ENCODE measurements at places on chromosomes 4 and X.

- no peak for DNase-seq
Measured at GRCh38 chrX:78555401-78555980, 103.6 kb downstream of the RTL3 start.

DNA sequence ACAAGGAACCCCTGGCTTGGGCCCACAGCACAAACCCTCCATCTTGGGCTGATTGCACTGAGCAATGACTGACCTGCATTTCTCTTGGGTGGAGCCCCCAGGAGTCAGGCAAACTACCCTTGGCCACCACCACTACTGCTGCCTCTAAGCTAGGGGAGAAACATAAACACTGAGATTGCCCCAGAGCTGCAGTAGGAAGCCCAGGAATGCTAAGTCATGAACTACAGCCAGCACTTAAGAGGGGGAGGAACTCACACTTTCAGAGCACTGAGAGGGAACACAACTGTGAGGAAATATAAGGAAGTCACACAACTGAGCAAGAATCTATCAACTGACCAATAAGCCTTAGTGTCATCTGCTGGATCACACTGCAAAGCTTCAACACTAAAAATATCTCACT is 111.6 kb upstream of the PPP3CA start:
- DNase-seq: no peak

GRCh38 chrX:23787745-23788118 is 4.8 kb downstream of the SAT1 start:
- DNase-seq: no peak

GRCh38 chr4:119733431-119733830 is 104.8 kb upstream of the PDE5A start:
- DNase-seq: no peak

GRCh38 chrX:43386875-43387274 is 269.2 kb upstream of the MAOA start:
- DNase-seq: no peak

GRCh38 chr4:106985830-106986229 is 50.3 kb downstream of the DKK2 start:
- DNase-seq: no peak

- no peak for DNase-seq
Measured at GRCh38 chr4:110778521-110778920, 155.6 kb upstream of the PITX2 start.

DNA sequence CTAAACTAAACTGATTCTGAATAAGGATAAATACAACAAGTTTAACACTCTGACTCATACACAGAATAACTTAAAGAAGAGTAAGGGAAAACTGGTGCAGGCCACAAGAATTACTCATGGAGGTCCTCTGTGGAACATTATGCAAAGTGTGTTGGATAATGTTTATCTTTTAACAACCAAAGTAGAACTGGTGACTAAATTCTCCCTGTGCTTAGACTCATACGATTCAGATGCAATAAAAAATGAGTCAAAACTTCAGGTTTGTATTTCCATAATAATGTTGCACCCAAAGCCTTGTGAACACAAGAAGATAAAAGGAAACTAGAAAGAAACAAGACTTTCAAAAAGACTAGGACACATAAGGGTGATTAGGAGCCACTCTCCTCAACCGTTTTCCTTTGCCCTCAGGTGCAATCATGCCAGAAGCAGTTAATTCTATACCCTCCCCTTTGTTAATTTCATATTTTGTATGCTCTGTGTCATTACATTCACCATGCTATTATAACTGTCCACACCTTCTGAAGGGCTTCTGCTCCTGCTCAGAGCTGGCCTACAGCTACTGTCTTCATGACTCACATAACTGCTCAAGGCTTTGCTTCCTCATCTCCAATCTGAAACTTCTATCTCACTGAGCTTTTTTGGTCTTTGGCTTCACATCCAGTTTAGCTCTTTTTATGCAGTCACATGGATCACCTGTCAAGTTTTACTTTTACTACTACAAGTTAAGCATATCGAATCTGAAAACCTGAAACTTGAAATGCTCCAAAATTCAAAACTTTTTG is 60.2 kb downstream of the KCNIP4 start:
- no peak for DNase-seq

DNA sequence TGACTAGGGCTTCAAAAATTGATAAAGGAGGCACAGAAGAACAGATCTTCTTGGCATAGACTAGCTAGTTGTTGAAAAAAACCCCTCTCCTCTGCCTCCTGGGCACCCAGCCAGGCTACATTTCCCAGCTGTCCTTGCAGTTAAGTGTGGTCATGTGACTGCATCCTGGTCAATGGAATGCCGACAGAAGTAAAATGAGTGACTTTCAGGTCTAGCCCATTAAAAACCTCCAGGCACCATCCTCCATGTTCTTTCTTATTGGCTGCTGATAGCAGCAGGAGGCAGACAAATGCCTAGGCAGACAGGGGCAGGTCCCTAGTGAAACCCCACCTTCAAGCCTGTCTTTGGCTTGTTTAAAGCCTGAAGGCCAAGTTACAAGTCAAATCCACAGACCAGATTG is 35.3 kb downstream of the ATXN3L start:
- DNase-seq: no peak

DNA sequence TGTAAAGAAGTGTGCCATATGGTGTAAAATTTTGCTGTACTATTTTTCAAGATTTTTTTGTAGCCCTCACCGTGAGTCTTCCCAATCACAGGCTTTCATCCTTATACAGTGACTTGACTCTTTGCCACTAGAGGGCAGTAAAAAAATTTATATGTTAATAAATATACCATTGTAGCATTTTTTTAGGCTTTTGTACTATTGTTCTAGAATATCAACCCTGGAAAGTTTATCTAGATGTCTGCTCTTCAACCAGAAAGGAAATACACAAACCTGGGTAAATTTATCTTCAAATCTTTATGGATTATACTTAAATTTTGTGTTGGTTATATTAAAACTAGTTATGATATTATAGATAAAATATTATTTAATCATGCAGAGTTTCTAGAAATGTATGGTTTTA is 235.3 kb downstream of the TENM3 start:
- peak; percentile 9 for DNase-seq

GRCh38 chr4:77022560-77023179 is 53.1 kb downstream of the CCNI start:
- DNase-seq: no peak

GRCh38 chr4:13866881-13867280 is 239.4 kb upstream of the BOD1L1 start:
- no peak for DNase-seq

GRCh38 chrX:134998246-134998645 is 7.5 kb downstream of the SMIM10 start:
- no peak for DNase-seq

DNA sequence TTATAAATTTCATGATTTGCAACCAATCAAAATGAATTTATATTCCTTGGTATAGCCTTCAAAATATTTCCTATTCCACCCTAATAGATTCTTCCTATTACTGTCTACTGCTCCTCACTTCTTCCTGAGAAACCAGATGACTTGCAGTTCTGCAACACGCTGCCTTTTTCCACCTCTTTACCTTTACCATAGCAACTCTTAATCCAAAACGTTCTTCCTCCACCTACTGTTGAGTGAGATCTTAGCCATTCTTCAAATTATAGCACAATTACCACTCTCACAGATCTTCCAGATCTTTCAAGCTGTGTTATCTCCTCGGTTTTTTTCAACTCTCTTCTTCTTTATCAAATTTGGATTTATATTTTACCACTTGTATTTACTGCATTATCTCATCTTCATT is 289.8 kb downstream of the ADGRL3 start:
- no peak for DNase-seq

DNA sequence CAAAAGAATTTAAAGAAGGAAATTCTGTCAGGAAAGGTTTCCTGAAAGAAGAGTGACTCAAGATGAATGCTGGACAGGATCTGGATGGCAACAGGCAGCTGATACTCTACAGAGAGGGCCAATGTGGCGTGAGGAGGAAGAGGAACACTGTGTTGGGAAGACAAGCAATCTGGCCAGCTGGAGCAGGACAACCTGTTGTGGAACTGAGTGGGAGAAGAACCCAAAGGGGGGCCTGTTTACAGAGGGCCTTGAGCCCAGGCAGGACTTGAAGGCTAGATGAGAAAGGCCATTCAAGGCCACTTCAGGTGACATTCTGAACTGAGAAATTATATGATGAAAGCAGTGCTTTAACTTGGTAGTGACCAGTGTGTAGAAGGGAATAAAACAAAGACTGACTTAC is 8.5 kb downstream of the OTUD4 start:
- DNase-seq: no peak

GRCh38 chr4:167183036-167183435 is 51.3 kb downstream of the SPOCK3 start:
- no peak for DNase-seq

DNA sequence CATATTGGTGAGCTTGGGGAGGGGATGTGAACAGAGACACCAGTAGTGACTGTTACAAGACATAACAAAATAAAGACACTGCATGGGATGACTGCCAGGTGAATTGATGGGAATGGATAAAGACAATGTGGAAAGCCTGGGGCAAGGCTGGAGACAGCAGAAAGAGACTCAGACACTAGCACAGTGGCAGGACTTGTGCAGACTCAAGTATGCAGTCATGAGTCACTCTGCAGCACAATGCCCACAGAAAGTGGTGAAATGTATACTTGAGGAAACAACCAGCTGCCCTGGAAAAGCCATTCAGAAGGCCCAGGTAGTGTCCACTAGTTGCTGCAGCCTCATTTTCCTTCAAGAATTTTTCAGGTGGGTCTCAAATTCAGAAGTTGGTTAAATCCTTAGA is 452.3 kb downstream of the MID1IP1 start:
- DNase-seq: no peak

DNA sequence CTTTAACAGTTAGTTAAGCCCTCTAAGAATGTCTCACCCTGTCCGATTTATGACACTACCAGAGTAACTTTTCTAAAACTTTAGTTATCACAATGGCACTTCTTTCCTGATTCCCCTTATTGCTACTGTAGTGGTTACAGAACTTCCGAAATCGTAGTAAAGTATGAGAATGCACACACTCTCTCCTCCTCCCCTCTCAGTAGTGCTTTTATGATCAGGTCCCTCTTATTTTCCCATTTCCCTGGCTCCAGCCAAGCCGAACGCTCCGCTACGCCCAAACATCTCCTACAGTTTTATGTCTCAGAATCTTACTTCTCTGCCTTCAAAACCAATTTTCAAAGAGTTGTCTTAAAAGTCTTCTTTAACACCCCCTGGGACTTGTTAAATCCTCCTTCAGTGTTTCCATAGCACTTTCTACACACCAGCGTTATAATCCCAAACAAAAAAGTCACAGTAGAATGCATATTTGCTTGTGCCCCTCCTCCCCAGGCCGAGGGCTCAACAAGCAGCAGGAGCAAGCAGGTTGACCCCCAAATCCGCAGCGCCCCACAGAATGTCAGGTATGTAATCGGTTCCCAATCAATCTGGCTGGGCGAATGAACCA is 671 bp downstream of the HPF1 start:
- DNase-seq: no peak

GRCh38 chr4:24763631-24764297 is 31.6 kb upstream of the SOD3 start:
- DNase-seq: no peak

GRCh38 chr4:185017964-185018772 is at the start of gene HELT:
Gene HELT, plus strand, starts transcription at chr4:185018490. Its CDS starts 439 bp downstream, at chr4:185018929.
- DNase-seq: no peak

DNA sequence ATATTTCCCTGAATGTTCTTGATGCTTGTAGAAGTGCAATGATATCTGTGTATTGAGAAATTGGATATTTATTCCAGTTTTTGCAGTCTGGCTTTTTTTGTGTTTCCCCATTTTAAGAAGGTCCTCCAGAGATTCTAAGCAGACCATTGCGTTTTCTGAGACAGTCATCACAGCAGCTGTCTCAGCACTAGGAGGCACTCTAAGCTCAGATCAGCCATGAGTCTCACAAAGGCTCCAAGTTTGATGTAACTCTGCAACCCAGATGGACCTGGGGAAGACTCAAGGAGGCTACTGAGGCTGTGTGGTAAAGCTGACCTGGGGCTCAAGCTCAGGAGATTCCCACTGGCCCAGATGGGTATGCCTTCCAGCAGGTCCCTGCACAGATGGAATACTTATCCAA is 89.3 kb upstream of the CYLC1 start:
- no peak for DNase-seq

DNA sequence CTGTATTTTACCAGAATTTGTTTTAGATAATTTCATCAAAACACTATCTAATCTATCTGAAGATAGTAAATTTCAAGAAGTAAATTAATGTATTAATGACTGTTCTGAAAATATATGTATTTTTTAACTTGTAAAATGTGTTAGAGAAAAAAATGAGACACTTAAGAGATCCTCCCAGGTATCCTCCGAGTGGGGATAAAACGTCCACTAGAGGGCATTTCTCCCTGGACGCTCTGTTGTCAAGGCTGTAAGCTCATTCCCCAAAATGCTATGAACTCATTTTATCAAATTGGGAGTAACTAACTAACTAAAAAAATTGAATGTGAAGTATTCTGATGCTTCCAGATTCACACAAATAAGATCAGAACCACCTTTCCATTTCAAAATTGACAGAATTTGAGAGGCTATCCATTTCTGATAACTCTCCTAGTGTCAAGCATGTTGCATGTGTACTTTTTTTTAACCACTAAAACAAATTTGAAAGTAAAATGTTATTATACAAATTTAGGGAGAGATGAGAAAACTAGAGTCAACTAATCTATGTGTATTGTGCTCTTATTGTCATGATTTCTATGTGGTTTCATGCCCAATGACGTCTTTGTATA is 337.3 kb upstream of the HS3ST1 start:
- DNase-seq: no peak

GRCh38 chr4:120616-121015 is 3.7 kb upstream of the ZNF718 start:
- no peak for DNase-seq

DNA sequence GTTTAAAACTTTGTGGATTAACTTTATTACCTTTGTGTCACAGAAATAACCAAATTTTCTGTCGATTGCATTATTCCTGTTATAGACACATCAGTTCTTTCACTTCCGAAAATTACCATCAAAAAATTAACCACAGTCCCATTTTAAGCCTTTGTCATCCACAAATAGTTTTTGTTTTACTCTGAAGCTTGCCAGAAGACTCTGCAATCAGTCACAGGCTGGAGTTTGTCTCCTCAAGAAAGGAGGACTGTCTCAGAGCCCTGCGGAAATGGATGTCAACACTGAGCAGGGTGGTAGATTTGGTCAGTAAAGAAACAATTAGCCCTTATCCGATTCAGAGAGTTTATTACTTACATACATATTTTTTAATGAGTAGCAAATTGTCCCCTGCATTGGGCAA is 20.1 kb upstream of the TCEAL4 start:
- DNase-seq: no peak

DNA sequence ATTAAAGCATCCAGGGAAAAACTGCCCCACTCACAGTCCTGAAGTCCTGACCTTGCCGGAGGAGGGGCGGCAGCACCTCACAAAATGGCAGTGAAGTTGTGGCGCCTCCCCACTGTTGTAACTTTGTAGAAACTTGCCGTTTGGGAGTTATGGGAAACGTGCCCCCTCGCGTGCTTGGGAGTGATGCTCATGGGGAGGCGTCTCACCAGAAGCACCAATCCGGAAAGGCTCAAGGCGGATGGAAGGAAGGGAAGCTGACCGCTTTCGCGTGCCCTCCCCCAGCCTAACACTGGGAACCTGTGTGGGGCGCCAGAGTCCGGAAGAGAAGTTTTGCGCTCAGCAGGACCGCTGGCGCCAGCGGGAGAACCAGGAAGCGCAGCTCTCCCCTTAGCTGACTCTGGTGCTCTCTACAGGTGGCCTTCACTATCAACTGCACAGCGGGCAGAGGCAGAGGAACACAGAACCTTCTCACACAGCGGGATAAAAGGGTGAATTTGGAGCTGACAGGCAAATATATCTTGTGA is at the start of the genes CT45A10 and SAGE1:
TSS of gene CT45A10 (minus strand) at position 151 of the 524 bp plus-strand sequence. CDS start 8,100 bp downstream, outside the sequence.
TSS of gene SAGE1 (plus strand) at position 423 of the 524 bp plus-strand sequence. CDS start 2,527 bp downstream, outside the sequence.
- peak; percentile 81 for DNase-seq

- DNase-seq: no peak
Measured at GRCh38 chr4:20276848-20277247, 25.1 kb downstream of the SLIT2 start.
